Activated CD8-positive, alpha-beta T cell treated with anti-CD3 and anti-CD28 coated beads, Interleukin-2, amount 10 ng/mL, durations not matched to agents 7 days and 5 days (primary cell): ENCODE measurements at places on chromosomes 3 and 15.

DNA sequence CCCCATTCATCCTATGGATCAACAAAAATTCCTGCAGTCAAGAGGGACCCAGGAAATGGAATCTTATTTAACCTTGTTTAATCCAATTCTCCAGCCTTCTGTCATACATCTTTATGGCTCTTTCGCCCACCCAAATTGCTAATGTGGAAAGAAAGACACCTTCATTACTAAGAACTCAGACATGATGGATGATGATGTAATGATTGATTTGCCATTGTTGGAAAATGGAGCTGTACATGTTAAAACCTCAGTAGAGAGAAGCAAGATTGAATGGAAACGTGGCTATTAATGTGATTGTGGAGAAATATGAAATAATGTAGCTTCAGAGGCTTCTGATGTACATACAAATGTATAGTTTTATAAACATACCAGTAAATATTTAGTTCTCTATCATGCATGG is 15.7 kb upstream of the PTPRG start:
- no peak for DNase-seq

- DNase-seq = no peak
Measured at GRCh38 chr3:13109516-13109915, 36.3 kb upstream of the IQSEC1 start.

DNA sequence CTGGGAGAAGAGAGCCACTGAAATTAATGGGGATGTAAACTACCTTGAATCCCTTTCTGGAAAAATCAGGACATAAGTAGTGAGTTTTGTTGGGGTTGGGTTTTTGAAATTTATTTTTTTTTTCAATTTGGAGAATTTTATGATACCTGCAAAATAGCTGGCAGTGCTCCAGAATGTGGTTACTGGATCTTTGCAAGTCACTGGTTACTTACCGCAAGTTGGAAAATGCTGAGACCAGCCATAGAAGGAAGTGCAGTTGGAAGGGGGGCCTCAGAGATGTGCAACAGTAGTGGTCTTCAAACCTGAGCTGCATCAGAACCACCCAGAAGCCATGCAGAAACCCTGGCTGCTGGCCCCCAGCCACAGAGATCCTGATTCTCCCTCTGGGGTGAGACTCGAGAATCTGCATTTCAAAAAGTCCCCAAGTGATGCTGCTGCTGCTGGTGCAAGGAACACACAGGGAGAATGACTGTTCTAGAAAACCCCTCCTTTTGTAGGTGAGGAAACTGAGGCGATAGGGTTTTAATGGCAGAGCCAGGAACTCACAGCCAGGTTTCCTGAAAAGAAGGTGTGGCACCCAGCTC is 39.7 kb downstream of the SEMA5B start:
- no peak for DNase-seq

GRCh38 chr3:114741066-114741465 is 406.0 kb downstream of the ZBTB20 start:
- DNase-seq = no peak
